ENCODE measurements at places on chromosomes 5 and 9.

GRCh38 chr5:2015124-2015848 lies 132.6 kb upstream of the IRX4 start:
- no peak for DNase-seq

DNA sequence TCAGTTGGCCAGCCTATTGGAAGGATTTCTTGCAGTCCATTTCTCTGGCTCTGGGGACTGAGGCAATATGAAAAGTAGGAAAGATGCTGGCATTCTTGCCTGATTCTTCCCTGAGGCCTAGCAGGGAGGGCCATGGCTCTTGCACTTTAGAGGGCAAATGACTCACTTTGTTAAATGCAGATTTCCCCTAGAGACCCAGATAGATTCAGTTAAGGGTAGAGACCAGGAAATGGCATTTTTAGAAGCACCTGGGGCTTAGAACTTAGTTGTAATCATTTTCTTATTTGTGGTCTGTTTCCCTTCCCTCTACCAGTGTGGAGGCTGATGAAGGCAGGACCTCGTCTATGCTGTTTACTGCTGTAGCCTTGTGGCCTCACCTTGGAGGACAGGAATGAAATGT lies 112.8 kb upstream of the NR3C1 start:
- no peak for DNase-seq

DNA sequence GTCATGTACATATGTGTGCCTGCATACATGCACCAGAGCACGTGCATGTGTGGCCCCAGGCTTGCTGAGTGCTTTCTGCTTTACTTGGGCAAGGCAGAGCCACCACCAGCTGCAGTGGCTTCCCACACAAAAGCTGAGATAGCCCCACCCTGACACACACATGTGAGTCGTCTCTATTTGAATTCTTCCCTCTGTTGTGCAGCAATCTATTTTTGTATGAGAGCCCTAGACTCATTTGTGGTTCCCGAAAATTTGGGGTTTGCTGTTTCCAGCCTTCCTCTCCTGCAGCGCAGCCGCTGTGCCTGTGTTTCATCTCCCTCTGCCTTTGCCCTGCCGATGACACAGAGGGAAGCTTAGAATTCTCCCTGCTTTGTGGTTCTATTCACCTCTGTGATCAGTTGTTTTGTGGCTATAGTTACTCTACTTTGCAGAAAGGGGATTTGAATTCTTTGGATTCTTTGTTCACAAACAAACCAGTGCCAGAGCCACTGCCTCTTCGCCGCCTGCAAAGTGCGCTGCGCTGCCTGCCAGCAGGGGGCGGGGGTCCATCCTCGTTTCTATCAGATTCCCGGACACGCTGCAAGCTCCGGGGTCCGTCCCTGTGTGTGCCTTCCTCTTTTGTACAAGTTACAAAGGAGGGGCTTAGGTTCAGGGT lies 95.8 kb upstream of the DAP start:
- DNase-seq, result peak; percentile 20

GRCh38 chr5:150428106-150428876 lies 15.6 kb upstream of the CD74 start:
- DNase-seq, result no peak

DNA sequence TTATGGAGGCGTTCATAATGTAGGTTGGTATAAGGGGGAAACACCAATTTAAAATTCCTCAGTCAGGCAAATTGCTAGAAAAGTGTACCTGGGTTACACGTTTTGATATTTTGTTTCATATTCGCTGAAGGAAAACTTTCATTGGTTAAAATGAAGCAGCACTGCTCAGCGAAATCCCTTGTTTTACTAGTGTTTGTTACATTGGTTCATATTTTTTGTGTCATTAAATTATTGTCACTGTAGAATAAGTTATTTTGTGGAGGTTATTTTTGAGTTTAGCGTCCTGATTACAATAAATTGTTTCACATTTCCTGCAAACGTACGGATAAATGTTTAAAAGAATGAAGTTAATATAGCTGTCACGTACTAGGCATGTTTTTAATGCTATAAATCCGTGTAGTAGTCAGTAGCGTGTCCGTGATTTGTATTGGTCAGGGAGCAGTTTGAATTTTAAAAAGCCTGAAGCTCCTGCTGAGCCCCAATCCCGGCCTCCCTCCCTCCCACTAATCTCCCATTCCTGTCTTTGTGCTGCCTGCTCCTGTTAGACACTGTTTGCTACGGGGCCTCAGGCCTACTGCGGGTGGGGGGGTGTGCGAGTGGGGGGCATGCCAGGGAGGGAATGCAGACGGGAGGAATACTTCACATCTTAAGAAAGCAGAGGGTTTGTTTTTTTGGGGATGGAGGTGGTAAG lies 2.0 kb downstream of the NIPBL start:
- DNase-seq, result no peak

DNA sequence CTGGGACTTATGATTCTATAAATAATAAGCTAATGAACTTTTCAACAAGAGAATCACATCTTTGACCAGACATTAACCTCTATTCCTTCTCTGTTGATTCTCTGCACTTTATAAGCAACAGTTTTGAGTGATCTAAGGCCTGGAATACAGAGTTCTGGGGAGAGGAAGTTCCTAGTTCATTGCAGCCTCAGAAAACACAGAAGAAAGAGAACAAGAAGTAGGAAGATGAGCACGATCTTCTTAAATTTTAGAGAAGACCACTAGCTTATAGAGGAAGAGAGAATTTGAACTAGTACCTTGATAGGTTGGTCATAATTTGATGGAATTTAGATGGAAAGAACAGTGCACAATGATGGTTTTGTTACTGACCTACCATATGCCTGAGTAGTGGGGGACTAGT lies 8.5 kb upstream of the C9orf72 start:
- DNase-seq, result no peak

- DNase-seq, result no peak
Observed at GRCh38 chr5:18745042-18745987, 1111.1 kb downstream of the TAF11L14 start.

GRCh38 chr9:4114569-4115505 lies 185.0 kb downstream of the GLIS3 start:
- DNase-seq, result no peak

GRCh38 chr9:113687680-113688371 lies 188.3 kb upstream of the ZNF618 start:
- DNase-seq, result no peak

GRCh38 chr5:34530637-34531036 lies 125.5 kb upstream of the RAI14 start:
- no peak for DNase-seq

DNA sequence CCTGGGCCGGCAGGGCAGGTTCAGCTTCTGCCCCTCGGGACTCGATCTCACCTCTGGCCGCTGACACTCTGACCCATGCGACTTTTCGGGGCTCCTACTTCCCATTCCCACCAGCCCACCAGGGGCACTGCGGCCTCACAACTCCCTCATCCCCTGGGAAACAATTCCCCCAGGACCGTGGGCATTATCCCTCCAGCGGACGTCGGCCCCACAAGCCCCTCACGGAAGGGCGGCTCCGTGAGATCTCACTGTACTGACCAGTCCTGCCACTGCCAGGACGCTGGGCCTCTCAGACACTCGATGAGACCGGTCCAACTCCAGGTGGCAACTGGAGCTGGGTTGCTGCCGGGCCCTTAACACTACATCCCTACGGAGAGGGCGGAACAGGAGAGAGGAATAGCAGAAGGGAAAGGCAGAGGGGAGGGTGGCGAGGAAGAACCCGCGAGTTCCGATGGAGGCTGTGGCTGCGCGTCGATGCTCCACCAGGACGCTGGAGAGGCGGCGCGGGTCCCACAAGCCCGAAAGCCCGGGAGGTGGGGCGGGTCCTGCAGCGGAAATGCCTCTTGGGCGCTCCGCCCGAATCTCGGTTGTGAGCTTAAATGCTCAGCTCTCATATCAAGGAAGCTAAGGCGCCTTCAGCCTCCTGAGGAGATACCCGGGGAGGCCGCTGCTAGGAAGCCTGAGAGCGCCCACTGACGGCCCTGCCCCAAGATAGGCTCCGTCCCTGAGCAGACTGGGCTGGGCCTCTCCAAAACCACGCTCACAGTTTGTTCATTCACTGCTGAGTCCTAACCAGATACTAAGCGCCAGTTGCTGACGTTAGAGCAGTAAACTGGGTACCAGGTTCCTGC lies 36.3 kb downstream of the VCP start:
- DNase-seq, result peak; percentile 40

DNA sequence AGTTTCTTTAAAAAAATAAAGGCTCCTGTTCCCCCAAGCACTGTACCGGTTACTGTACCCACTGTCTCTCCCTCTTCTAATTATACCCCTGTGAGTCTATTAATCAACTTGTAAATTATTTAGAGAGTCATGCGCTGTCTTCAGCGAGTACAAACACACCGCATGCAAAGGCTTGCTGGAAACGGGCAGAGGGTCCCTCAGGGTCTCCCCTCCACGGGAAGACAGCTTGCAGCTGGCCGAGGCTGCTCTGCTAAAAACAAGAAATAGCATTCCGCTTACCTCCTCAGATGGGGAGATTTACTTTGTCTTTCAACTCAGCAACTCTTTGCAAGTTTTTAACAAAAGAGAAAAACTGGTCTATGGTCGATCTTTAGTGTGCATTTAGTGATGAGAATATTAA lies 71.8 kb downstream of the AK8 start:
- DNase-seq, result no peak

DNA sequence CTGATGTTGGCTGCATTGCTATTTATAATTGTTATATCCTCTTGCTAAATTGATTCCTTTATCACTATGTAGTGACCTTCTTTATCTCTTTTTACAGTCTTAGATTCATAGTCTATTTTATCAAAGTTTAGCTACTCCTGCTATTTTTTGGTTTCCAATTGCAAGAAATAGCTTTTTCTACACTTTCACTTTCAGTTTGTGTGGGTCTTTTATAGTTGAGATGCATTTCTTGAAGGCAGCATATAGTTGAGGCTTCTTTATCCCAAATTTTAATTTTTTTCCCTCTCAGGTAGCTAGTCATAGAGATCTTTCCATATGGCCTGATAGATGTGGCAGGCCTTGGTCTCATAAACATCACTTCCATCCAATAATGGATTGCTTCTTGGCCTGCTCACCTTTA lies 228.5 kb downstream of the COMMD10 start:
- no peak for DNase-seq

GRCh38 chr5:39226558-39226957 lies 7.2 kb upstream of the FYB1 start:
- no peak for DNase-seq

DNA sequence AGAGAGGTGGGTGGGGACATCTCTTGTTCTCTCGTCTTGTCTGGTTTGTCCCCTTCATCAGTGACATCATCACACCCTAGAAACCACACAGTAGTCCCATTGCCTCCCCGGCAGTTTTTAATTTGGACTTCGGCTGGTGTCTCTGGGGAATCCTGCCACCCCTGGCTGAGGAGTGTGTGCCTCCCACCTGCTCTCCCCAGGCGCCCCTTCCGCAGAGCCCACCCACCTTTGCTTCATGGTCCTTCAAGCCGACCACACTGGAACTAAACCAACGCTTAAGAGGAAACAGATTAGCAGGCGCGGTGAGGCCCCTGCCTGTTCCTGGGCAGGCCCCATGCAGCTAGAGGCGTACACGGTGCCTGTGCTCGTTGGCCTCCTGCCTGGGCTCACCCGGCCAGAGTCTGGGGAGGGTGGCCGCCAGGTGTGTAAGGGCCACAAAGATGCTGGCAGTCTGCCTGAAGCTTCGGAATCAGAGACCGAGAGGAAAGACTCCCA lies 107.6 kb upstream of the SPRY4 start:
- DNase-seq, result no peak

GRCh38 chr9:138074516-138074915 lies 196.9 kb downstream of the CACNA1B start:
- DNase-seq, result no peak

- no peak for DNase-seq
Observed at GRCh38 chr9:111983484-111983908, 86.9 kb downstream of the UGCG start.

GRCh38 chr5:77921094-77921768 lies 145.1 kb upstream of the TBCA start:
- DNase-seq, result no peak

DNA sequence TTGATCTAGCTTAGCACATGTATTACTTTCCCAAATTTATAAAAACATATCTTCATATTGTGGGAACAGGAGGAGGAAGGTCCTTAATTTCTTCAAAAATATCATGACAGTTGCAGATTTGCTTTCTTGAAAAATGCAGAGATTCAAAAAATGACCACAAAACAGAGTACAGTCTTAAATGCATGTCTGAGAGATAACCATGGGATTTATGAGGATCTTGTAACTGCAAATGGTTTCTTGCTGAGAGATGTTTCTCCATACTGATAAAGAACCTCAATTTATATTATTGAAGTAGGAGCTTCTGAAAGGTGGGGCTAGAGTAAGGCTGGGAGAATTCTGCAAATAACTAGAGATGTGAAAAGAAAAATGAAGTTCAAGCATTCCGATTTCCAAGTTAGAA lies 83.2 kb downstream of the CDH18 start:
- DNase-seq, result no peak

DNA sequence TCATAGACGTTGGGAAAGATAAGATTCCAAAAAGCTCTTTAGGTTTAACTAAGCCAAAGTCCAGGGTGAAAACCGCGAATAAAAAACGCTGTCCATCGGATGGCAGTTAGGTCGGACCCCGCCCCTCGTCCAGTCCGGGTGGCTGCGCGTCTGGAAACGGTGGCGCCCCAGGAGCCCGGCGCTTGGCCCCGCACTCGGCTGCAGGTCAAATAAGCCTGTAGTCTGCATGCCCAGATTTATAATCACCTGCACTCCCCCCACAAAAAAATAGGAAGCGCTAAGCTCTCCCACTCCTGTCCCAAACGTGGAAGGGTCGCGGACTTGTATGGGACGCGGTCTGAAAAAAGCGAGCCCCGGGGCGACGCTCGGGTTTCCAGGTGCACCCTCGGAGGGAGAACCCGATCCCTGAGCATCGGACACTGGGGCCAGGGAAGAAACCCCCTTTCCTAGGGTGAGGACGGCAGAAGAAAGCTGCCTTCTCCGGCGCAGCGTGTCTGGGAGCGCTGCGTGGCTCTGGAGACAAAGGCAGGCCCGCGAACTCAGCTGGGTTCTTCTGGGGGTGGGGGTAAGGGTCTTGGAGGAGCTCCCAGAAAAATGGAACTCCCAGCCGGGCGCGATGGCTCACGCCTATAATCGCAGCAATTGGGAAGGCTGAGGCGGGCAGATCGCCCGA lies 923 bp upstream of the ZBTB5 start:
- peak; percentile 24 for DNase-seq

- no peak for DNase-seq
Observed at GRCh38 chr5:101976933-101977332, 319.2 kb downstream of the SLCO4C1 start.

DNA sequence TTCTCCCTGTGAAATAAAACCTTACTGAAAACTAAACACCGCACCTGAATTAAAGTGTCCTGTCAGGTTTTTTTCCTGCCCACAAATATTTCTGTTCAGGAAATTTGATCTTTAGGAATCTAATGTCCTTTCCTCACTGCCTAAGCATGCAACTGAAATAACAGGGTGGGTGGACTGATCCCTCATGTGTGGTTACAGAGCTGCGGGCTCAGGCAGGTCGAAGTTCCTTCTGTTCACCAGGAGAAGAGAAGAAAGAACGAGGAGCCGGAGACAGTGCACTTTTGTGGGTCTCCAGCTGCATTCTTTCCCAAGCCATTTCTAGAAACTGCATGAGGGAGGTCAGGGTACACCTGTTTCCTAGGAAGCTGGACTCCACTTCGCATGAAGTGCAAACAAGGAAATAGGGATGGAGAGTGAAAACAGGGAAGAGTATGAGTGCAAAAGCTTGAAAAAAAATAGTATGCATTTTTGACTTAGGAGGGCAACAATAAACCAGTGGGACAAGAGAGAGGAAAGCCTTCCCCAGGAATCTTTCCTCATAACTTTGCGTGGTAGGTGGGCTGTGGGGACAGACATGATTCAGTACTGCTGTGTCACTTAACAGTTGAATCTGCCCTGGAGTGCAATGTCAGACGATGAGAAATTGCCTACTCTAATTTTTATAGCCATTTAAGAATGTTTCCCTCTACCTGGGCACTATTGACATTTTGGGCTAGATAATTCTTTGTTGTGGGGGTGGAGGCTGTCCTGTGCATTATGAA lies 60.3 kb downstream of the GCNT1 start:
- DNase-seq, result no peak

Data from activated T-cell treated with anti-CD3 and anti-CD28 coated beads for 48 hours (primary cell).